ENCODE measurements at places on chromosomes 2 and 18.

DNA sequence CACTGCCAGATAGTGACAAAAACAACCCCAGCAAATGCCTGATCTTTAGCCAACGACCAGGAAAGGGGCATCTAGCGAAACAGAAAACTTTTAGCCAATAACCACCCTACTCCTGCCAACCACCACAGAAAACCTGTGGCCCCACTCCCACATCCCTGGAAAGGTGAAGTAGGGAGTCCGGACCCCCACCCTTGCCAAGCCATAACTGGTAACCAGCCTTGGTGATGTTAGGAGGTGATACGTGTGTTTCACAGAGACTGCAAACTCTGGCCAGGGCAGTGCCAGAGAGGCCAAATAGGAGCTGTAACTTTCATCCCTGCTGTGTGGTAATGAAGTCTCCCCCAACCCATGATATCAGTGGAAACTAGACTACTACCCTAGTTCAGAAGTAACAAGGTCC is 27.6 kb downstream of the SCTR start:
- no peak for DNase-seq

DNA sequence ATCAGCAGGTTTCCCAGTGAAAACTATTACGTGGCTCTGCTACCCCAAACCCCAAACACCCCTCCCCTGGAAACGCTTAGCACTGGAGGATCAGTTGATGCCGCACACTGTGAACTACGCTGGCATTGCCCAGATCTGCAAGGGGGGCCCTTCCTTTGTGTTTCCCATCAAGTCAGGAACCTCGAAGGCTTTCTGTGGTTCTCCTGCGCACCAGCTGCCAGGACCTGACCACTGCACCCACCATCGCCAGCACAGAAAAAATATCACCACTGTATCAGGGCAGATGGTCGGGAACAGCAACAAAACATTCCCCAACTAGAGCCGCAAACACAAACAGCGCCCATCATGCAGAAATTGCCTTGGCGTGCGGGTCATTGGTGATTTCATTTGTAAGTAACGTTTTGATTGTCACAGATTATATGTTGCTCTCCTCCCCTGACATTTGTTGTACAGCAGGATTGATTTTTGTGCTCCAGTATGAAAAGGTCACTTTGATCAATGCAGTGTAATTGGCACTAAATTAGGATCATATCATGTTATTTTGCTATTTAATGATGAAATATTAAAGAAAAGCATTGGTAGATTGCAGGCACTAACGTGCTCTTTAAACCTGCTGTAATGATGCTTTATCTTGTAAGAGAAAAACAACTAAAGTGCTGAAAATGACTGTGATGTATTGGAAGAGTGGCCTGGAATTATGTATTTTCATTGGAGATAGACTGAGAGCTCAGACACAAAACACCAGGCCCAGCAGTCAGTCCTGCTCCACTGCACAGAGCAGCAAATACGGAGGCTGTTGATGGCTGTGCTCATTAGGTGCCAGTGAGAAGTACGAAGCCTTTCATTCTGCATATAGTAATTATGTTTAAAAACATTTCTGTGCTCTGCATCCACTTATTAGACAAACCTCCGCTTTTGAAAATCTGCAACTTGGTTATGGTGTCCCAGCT is 833.2 kb upstream of the SALL3 start:
- DNase-seq: no peak

GRCh38 chr2:229431327-229431954 is 160.4 kb upstream of the PID1 start:
- peak; percentile 44 for DNase-seq

GRCh38 chr18:35089382-35089781 is 48.2 kb downstream of the MAPRE2 start:
- no peak for DNase-seq

DNA sequence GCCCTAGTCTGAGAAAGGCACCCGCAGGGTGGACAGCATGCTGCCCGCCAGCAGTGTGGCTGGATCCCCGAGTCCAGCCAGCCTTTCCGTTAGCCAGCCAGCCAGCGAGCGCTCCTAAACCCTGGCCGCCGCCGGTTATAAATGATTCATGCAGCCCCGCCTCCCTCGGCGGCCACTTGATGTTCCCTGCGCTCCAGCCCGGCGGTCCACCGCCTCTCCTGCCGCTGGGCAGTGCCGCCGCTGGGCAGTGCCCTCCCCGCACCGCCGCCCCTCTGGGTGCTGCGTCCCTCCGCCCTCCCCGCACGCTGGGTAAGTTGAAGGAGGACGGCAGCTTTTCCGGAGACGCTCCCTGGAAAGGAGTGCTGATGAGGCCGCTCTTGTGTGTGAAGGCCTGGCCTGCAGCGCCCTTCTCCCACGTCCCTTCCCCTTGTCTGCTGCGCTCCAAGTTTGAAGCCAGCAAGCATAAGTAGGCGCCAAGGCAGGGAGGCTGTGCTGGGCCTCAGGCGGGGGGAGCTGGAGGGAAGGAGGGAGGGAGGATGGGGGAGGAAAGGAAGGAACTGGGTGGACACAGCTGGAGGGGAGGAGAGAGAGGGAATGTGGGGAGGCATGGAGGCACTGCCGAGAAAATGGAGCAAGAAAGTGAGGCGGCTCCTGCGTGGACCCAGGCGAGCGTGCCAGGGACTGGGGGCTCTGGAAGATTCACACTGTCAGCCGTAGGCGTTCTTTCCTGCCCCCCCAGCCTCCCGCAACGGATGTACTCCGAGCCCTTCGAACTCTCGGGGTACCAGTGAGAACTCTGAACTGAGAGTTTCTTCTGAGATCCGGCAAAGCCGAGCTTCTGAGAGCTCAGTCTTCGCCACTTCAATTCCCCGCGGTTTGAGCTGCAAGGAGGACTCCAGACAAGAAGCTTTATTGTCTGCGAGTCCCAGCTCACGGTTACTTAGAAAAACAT is 131.9 kb downstream of the GLI2 start:
- DNase-seq: peak; percentile 80
